ENCODE measurements at places on chromosomes 1 and 21.

GRCh38 chr1:175597969-175598765, 145.2 kb downstream of the TNR start:
- no peak for DNase-seq

- DNase-seq, result no peak
Observed at GRCh38 chr1:228851193-228851592, 115.9 kb downstream of the RHOU start.

GRCh38 chr1:29669912-29670311, 433.6 kb downstream of the PTPRU start:
- no peak for DNase-seq

GRCh38 chr1:239858057-239858456, 233.6 kb upstream of the FMN2 start:
- DNase-seq, result no peak

DNA sequence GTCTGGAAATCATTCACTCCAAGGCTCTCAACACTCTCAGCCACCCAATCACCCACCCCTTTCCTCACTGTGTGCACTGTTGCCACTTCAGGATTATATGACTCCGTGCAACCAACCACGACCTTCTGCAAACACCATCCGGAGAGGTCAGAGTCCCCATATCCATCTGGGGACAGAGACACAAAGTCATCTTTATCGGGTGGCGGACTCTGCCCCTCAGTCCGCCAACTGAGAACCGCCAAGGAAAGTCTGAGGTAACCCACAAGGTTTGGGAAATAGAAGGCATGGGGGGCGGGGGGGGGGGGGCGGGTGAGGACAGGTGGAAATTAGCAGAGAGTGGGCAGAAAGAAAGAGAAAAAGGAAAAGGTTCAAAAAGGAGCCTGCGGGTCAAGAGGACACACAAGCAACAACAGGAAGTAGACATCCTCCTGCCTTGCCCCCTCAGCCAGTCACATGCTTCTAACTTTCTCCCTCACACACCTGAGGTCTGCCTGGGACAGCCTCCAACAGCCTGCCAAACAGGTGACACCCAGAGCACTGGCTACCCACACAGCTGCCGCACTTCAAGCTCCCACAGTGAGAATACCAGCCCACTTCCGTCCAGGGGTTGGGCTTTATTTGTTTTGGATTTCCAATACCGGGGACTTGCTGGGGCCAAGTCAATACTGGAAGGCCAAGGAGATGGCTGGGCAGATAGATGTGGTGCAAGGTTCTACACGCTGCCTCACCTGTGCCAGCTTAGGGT, 58.1 kb downstream of the SSBP3 start:
- no peak for DNase-seq

- no peak for DNase-seq
Observed at GRCh38 chr1:166167572-166167925, 748 bp upstream of the FAM78B start.

DNA sequence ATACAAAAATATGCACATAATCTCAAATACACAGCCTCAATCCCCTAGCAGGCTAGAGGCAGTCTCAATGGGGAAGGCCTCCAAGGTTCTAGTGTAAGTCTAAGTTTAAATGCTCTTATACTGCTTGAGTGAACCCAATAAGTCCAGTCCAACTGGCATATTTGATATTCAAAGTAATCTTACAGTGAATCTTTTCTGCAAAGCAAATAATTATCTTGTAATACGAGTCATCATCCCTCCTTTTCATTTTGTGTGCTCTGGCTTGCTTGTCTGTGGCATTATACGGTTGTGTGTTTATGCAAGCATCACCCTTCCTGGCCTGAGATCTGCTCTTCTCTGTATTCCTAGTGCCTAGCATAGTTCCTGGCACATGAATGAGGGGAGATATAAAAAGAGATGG, 166.9 kb upstream of the HMGB4 start:
- no peak for DNase-seq

DNA sequence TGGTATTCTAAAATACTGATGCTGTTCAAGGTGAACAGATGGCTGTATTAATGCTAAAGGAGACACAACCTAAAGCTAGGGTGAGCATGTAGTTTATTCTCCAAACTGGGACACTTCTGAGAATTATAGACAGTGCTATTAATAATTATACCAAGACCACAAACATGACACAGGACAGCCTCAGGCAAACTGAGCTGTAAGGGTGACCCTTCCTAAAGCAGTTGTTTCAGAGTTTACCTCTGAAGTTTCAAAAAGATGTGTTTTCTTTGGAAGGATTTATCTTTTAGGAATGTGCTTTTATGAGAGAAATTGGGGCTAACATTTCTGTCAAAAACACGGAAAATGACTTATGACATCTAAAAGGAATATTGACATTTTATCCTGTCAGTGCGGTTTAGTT, 68.8 kb downstream of the RPS6KC1 start:
- DNase-seq, result no peak

- no peak for DNase-seq
Observed at GRCh38 chr1:245026247-245026646, 128.5 kb upstream of the KIF26B start.

DNA sequence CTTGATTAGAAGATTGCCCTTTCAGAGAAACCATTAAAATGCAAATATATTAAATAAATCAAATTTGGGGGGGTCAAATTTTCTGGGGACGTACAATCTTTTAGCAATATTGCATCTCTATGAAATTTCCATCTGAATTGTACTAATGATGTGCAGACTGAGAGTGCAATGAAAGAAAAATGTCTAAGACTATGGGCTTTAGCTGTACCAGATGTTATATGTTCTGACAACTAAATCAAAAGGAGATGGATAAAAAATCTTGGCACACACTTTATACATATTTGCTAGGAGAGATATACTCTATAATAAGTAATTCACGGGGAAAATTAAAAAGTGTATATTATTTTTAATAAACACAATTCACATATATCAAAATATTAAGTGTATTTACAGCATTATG, 13.0 kb upstream of the PLPPR5 start:
- no peak for DNase-seq

- DNase-seq, result no peak
Observed at GRCh38 chr21:37483776-37484175, 117.2 kb downstream of the DYRK1A start.

Measured in stimulated activated CD8-positive, alpha-beta memory T cell treated with anti-CD3 and anti-CD28 coated beads, Interleukin-15, amount 100 ng/mL, for 1 hour (primary cell).